NB4 (cell line): ENCODE measurements at places on chromosomes 11 and 22.

- DNase-seq: no peak
These were observed 19.9 kb downstream of the CD44 start for GRCh38 chr11:35158701-35159510.

DNA sequence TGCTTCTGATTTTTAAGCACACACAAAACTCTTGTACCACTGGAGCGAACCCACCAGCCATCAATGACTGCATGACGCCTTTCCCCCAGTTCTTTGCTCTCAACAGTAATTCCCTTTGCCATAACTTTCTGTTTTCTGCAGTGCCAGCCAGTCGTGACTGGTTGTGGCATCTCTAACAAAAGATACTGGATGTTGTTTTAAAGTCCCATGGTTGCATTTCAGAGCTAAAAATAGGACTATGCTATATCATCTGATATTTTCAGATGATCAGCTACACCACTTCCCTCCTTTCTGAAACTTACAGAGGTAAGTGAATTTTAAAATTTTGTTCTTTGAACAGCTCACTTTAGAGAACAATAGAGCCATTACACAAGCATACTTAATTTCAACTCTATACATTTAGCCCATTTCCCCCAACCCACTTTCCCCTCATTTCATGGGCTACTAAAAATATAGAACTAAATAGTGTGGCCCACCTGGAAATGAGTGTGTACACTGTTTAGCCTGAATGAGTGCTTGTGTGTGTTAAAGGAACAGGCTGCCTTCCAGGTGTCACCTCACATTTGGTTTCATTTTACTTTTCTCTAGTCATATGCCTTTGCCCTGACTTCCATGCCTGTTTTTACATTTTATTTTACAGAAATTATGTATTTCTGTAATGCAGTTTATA, 136.9 kb upstream of the ZC3H12C start:
- DNase-seq: no peak

- peak; percentile 45 for DNase-seq
These were observed 111.0 kb upstream of the APOA1 start for GRCh38 chr11:116948391-116948790.

DNA sequence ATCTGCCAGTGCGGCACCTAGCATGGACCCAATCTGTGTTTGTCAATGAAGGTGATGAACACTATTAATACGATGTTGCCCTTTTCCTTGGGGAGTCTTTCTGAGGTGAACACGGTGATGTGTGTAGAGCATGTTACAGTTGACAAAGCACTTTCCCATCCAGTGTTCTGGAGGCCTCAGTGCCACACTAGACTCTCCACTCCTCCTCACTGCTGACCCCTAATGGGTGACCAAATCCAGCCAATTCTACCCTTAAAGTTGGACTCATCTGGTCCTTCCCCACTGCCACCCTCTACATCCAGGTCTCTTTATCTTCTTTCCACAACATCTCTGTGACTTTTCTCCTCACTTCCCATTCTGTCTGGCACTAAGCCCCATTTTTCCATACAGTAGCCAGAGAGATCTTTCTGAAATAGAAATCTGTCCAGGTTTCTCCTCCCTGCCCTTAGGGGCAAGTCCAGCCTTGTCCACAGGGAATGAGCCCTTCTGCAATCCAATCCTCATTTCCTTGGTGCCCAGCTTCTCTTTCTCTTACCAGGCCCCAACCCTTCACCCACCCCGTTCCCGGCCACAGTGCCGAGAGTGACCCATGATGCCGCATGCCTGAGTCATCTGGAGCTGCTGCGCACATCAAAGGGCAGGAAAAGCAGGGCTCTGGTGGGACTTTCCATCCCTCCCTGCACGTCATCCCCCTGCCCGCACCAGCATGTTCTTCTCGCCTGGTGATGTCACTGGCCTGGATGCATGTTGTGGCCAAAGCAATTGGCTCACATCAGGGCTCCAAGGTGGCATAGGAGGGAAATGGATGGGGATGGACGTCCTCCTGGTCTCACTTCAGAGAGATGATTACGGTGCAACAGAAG, 64.2 kb downstream of the RASSF10 start:
- DNase-seq: no peak

DNA sequence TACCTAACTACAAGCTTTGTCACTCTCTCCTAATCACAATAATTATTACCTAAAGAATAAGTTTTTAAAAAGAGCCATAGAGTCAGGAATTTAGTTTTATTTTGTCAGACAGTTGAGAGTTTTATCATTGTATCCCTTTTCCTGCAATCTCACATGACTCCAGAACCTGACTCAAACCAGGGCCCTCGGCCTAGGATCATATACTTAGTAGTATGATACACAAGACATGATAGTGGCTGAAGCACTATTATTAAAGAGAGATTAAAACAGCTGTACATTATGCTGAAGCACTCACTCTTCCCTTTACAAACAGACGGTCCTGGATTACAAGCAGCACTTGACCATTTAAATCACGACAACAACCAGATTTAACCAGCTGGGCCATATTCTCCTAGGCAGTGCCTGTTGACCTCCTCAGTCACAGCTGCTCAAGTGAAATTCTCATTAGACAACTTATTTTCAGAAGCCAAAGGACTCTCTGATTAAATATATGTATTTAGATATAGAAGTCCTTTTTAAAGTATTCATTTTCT, 44.0 kb downstream of the SOX6 start:
- DNase-seq: no peak

GRCh38 chr22:33710326-33710725, 209.9 kb downstream of the LARGE1 start:
- no peak for DNase-seq

DNA sequence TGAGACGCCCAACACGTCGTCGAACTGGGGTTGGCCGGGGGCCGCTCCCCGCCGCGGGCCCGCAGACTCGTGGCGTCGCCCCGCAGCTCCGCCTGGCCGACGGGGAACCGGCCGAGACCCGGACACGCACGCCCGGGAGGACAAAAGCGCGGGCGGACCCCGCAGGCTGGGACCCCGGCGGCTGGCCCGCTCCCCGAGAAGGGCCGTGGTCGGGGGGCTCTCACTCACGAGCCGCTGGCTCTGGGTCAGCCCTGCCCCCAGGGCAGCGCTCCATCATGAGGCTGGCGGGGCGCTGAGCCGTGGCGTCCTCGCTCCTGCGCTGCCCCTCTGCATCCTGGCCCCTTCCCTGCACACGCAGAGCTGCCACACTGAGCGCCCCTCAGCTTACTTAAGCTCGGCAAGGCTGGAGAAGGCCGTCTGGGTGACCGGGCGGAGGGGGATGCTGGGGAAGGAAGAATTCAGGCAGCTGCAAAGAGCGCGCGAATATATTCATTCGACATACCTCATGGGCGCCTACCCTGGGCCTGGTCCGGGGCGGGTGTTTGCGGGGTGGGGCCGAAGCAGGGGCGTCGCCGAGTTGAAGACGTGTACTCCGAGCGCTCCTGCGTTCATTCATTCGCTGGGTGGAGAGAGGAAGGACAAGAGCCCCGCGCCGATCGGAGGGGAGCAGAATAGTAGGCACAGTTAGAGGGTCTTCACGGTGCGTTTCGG, 579 bp upstream of the CYB5R2 start:
- DNase-seq: no peak

GRCh38 chr22:29300807-29301601, 5.4 kb upstream of the GAS2L1 start:
- peak; percentile 27 for DNase-seq

DNA sequence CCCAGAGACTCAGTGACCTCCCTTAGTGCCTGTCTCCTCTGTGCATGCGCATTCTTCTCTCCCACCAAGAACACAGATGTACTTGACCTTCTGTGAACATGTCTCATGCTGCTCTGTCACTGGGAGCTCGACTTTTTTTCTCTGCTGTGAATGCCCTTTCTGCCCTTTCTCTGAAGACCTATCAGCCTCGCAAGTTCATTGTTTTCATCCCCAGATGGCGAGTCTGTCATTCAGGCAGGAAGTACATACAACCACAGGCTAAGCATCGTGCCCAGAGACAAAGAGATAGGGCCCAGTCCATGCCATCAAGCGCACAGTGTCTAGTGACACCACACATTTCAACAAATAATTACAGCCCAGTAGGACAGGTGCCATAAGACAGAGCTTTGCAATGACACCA, 50.4 kb upstream of the RAB1B start:
- DNase-seq: no peak

DNA sequence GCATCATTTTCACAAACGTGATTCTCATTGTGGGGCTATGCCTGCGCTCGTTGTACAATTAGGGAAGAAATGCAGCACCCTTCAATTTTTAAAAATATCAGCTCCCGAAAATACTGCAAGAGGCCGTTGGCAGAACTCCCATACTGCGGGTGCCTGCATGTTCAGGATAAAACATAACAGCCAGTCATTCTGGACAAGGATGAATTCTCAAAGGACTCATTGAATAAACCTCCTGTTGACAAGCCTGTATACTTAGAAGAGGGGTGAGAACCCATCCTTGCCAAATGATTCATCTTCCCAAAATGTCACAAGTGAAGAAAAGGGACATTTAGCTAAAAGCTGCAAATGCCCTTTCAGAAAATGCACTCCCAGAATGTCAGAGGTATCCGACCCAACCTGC, 141.9 kb downstream of the CSNK2A3 start:
- no peak for DNase-seq

GRCh38 chr11:44973632-44974401, 23.1 kb upstream of the TP53I11 start:
- peak; percentile 77 for DNase-seq

DNA sequence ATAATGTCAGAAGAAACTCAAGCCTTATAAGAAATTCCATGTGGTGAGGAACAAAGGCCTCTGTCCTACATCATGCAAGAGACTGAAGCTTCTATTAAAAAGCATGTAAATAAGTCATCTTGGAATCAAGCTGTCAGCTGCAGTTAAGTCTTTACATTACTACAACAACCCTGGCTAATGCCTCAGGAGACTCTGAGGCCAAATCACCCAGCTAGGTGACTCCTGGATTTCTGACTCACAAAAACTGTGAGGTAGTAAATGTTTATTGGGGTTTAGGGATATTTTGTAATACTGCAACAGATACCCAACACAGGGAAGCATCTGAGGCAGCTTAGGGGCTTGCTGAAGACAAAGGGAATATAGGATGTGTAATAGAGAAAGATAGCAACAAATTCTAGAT, 89.6 kb downstream of the C11orf87 start:
- peak; percentile 8 for DNase-seq

- DNase-seq: no peak
These were observed 62.7 kb downstream of the ISX start for GRCh38 chr22:35128637-35129036.

GRCh38 chr11:61841636-61842527, 13.8 kb downstream of the FADS2 start:
- DNase-seq: no peak

GRCh38 chr11:94011478-94011877, 9.7 kb upstream of the HEPHL1 start:
- no peak for DNase-seq

GRCh38 chr11:17298302-17298701, 21.8 kb downstream of the NUCB2 start:
- no peak for DNase-seq

DNA sequence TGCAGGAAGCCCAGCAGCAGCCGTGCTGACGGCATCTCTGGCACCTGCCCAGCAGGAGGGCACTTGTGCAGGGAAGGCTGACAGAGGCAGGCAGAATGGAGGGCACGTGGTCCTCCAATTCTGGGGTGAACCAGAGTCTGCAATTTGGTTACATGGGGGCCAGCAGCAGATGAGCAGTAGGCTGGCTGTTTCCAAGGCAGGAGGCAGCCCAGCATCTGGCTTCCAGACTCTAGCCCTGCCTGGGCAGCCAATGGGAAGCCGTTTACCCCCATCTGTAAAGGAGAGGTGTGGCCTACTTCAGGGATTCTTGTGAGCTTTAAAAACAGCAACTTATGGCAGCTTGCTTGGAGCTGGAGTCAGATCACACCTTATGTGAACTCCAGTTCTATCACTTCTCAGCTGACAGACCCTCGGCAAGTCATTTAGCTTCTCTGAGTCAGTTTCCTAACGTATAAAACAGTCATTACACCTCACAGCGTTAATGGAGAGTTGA, 27.9 kb upstream of the RASL10A start:
- no peak for DNase-seq

DNA sequence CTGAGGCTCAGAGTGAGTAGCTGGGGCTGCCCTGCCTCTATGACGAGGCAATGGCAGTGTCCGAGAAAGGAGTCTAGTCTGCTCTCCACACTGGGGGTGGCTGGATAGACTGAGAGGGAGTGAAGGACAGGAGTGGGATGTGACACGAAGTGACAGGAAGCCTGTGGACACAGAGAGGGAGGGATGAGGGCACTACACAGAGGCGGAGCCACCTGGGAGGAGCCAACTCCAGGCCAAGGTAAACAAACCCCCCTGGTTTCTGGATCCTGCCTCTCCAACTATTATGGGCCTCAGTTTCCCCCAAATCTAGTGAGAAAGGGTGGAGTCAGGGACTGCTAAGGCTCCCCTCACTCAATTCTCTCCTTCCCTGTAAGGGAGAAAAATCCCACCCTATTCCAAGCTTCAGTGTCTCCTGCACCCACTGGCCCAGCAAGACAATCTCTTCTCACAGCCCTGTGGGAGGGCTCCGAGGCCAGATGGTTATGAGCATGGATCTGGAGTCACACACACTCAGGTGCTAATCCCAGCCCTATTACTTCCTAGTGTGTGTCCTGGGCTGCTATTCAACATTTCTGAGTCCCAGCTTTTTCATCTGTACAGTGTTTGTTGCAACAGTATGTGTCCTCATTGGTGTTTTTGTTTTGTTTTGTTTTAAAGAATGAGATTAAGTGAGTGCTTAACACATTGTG, 24.9 kb downstream of the ASPHD2 start:
- DNase-seq: no peak

DNA sequence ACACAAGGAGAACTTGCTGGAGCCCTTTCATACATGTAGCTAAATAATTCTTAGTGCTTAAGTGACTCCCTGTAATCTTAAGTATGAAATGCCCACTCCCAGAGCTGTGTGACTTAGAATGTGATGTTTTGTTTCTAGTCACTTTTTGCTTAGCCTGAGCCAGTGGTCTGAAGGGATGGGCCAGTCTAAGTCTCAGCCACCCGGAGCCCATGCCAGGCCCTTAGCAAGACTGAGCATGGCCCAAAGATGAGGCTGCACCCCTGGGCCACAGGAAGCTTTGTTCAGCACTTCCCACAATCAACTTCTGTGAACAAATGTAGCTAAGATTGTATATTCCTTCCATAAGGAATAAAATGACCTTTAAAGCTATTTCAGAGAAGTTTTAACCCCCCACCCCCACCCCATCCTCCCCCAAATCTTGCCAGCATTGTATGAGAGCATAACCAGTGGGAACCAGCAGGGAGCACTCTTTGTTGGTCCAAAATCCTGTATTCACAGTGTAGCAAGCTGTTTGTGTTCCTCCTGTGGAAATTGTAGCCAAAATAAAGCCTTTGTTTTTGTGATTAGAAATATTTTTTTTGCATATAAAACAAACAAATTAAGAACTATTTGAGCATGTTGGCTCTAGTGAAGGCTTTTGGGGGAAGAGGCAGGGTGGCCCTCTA, 73.8 kb upstream of the GAL start:
- peak; percentile 34 for DNase-seq

DNA sequence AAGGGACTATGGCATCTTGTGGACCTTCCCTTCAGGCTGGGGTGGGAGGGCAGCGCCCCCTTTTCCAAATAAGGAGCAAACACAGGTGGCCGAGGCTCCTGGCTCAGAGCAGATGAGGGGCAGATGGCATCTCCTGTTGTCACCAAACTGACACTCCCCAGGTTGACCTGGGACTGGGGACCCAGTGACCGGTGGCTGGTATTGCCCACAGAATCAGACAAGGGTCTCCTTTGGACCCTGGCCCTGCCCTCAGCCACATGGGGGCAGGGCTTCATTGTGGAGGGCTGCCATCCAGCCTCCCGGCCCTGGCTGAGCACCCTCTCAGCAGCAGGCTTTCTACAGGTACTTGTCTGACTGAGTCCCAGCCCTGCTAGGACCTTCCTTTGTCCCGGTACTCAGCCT, 842 bp upstream of the SIGIRR start:
- DNase-seq: peak; percentile 44

GRCh38 chr11:94281324-94281723, 23.1 kb upstream of the IZUMO1R start:
- DNase-seq: peak; percentile 18
